Aorta (tissue), 5 donors: ENCODE measurements at places on chromosomes 13 and 19. TPM values are rescaled to one million over a fixed set of nuclear protein-coding genes. Genes with fewer than 3 reads are reported as not detected.

ZNF442 gene
- total RNA-seq: 4.5 TPM

PRTN3 gene
- not detected for total RNA-seq

GNA15 gene
- 12.5 TPM for total RNA-seq

NCAN gene
- total RNA-seq: not detected

- no peaks in the 10 kb centered on the region for H3K27me3 ChIP-seq
- no peak for DNase-seq
- no peak overlapping the region for H3K27ac ChIP-seq
- H3K4me3 ChIP-seq: no peak overlapping the region
- H3K36me3 ChIP-seq: no peaks in the 10 kb centered on the region
These were observed 308.0 kb downstream of the OLFM4 start for GRCh38 chr13:53336441-53337160.

DNA sequence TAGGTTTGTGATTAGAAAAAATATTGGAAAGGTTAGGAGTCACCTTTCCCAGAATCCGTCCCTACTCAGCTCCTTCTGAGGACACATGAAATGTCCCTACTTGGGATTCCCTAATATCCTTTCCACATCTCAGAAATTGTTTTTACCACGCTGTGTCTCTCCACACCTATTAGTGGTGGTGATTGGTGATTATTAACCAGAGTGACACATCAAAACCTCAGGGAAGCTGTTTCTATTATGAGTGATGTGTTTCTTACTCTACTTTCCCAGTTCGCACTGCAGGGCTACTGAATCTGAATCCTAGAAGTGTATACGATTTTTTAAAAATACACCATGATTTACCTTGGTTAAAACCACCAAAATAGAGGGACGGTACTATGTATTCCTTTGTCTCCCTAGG is 460.8 kb downstream of the TBC1D4 start:
- no peak overlapping the region for H3K4me3 ChIP-seq
- DNase-seq: no peak
- H3K27ac ChIP-seq: no peak overlapping the region
- no peaks in the 10 kb centered on the region for H3K36me3 ChIP-seq
- no peaks in the 10 kb centered on the region for H3K27me3 ChIP-seq
- H3K4me1 ChIP-seq: no peaks in the 10 kb centered on the region

SYNE4 gene
- 1.4 TPM for total RNA-seq

DNA sequence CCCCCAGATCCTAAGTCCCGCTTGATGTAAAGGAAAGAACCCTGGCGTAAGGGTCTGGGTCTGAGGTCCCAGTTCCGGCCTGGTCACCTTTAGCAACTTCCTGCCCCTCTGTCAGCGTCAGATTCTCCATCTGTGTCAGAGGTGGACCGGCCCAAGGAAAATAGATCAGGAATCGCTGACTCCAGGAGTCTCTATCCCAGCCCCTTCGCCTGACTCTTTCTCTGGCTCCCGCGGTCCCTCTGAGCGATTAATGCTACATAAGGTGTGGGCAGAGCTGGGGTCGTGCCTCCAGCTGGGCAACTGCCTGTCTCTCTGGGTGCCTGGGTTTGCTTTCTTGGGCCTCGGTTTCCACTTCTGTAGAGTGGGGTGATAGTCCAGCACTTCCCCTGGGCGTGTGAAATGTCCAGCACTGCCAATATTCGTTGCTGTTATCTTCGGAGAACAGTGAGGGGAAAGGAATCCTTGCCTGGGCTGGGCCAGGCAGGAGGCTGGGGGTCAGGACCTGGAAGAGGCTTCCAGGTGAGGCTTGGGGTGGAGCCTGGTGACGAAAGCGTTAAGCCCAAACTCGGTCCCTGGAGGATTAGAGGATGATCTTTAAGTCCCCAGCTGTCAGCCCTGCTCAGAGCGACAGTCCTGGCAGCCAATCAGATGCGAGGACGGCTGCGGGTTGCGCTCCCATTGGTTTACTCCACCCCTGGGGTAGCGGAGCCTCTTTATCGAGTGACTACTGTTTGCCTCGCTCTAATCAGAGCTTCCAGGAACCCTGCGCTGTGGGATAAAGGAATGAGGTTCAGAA is 767 bp downstream of the ABCA7 start:
- no peaks in the 10 kb centered on the region for H3K4me1 ChIP-seq
- H3K36me3 ChIP-seq: no peaks in the 10 kb centered on the region
- peak overlapping the region; percentile 27 for H3K4me3 ChIP-seq

RASGRP4 gene
- total RNA-seq: 4.1 TPM
